ENCODE measurements at places on chromosomes 5 and 9.

- no peak for DNase-seq
These were observed 512.7 kb upstream of the PAPPA start for GRCh38 chr9:115640887-115641286.

DNA sequence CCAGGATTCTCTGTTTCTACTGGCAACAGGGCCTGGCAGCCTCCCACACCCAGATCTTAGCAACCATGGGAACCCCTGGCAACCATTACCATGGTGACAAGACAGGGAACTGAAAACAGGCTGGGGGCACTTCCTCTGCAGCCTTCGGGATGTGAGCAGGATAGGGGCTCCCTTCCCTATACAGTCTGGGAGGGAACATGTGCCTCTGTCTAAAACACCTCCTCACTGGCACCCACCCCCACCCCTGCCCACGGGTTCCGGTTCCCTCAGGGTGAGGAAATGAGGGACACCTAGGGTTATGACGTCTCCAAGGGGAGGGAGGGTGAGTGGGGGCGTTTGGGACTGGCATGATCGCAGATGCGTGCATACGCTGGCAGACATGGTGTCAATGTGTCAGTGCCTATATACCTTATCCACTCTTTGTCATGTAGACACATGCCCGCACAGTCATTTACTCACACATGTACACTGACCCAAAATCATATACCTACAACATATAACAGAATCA, 3.0 kb upstream of the DNAJB5 start:
- peak; percentile 68 for DNase-seq

DNA sequence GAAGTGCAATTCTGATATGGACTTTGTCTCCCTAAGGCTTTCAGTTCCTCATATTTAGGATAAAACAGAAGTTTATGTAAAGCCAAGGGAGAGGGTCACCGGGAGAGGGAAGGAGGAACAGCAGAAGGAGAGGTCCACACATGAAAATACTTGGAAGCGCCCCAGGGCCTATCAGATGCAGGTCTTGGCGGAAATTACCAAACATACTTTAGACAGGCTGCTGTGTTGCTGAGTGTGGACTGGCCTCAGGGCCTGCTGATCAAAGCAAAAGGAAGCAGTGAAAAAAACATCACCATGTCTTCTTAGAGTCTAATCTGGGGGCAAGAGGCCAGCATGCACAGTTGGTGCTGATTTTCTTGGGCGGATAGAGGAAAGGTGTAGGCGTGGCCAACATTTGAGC, 14.1 kb upstream of the NTRK2 start:
- DNase-seq, result no peak

GRCh38 chr5:180790020-180790419, 12.6 kb downstream of the MGAT1 start:
- no peak for DNase-seq

GRCh38 chr9:36987891-36988290, 46.2 kb downstream of the PAX5 start:
- DNase-seq, result no peak

DNA sequence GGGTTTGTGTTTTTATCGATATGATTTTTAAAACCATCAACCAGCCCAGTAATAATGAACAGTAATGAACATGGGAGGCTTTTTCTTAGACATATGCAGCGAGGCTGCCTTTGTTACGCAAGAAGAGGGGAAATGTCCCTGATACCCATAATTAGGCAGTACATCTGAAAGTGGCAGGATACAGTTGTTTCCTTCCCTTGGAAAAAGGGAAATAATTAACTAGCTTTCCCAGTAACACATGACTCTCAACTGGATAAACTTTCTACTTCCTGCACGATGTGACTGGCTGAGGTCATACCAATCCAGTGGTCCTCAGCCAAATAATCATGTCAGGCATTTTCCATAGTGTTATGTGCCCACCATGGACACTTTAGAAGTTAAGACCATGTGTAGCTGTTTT, 431.6 kb upstream of the C9orf72 start:
- no peak for DNase-seq

- no peak for DNase-seq
These were observed 31.1 kb downstream of the IL4 start for GRCh38 chr5:132704875-132705274.

DNA sequence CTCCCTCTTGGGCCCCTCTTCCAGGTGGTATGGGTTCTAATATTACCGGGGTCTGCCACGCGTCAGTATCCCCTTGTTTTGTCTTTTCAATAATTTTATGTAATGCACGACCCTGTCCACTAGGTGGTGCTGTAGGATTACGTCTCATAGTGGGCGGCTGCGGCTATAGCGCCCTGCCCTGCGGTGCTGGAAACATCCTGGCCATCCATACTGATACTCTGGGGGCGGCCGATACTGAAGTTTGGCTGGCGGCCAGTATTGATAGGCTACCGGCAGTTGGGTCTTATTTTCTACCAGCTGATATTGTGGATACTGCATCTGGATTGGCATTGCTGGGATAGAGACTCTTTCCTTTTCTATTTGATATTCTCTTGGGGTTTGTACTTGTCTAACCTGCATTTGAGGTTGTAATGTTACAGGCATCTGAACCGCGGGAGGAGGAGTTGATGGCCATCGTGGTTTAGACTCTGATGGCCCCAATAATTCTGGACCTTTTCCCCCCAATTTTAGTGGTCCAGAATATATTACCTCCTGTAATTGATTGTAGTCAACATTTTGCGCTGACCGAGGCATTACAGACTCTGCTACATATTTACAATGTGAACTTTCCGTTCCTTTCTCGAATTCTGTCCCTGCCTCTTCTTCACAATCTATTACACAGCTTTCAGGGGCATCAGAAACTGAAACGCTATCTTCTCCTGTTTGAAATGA, 3.3 kb upstream of the TMEM141 start:
- DNase-seq, result peak; percentile 56

DNA sequence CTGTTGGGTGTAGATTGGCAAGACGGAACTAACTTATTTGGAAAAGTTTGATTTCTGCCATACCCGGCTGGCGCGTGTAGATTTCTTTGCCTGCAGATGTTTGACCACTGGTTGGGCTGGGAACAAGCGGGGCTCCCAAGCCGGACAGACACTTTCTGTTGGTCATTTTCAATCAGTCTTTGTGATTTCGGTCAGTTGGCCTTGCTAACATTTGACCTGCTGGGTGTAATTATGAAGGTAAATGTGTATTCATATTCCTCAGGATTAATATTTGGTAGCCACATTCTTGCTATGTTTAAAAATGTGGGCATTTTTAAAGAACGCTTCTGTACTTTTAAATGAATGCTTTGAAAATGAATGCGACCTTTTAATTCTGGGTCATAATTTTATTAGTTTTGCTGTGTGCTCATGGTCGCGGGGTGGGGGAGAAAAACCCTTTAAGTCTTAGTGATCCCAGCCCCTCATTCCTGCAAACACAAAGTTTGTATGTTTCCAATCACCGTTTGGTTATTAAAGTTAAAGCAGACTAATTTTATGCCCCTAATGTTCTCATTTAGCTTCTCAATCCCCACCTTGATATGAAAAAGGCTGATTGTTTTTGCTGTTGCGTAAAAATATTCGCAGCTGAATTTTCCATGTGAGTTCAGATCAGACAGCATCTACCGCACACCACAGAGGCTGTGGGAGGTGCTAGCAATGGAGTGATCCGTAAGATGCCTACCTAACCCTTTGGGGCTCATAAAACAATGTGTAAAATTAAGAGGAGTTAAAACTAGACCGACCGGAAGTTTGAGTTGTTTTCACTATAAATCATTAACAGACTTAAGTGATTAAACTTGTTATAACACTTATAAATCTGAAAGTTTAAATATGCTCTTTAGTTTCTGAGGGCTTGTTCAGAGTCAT, 1.5 kb downstream of the RASGRF2 start:
- no peak for DNase-seq

Data from amygdala (tissue), 56 donors.